CD4-positive, alpha-beta T cell treated with Interleukin-6 for 4 hours (primary cell): ENCODE measurements at places on chromosomes 2 and 18.

DNA sequence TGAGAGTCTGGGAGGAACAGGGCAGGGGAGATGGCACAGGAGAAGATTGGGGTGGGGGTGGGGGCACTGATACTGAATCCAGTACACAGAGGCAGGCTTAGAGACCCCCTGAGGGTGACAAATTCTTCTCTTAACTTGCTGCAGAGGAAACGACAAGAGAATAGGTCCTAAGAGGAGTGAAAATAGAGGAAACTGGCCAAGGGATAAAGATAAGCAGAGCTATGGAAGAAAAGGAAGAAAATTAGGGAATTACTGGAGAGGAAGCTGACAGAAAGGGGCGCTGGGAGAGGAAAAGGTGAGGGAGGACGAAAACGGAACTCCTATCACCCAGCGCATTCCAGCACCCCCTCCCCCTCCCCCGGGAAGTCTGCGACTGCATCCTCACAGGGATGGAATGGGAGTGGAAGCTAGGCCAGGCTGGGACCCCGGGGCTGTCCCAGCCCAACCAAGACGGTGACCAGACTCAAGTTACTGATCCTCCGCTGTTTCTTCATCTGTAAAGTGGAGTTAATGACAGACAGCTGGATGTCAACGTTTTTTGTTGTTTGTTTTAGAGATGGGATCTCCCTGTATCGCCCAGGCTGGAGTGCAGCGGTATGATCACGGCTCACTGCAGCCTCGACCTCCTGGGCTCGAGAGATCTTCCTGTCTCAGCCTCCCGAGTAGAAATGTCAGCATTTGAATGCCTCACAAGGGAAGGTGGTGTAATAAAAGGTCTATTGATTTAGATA lies 2.6 kb upstream of the EMX1 start:
- DNase-seq, result no peak

GRCh38 chr2:70094978-70095719 lies 7.9 kb downstream of the PCBP1 start:
- DNase-seq, result peak; percentile 69

- DNase-seq, result no peak
Measured at GRCh38 chr2:96484091-96484490, 21.1 kb downstream of the NEURL3 start.

DNA sequence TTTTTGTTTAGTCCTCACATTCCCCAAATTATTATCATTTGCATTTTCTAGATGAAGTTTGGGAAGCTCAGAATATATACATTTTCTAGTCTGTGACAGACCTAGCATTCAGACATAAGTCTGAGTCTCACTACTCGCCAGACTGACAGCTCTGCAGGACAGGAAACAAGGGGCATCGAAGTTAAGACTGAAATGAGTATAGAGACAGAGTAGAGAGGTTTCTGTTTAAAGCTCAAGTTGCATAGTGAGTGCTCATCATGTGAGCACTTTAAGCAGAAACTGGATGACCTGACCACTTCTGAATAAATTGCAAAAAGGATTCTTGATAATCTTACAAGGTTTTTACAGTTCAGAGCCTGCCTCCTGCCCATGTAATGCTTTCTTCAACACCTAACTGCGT lies 1.1 kb downstream of the HADHB start:
- no peak for DNase-seq

DNA sequence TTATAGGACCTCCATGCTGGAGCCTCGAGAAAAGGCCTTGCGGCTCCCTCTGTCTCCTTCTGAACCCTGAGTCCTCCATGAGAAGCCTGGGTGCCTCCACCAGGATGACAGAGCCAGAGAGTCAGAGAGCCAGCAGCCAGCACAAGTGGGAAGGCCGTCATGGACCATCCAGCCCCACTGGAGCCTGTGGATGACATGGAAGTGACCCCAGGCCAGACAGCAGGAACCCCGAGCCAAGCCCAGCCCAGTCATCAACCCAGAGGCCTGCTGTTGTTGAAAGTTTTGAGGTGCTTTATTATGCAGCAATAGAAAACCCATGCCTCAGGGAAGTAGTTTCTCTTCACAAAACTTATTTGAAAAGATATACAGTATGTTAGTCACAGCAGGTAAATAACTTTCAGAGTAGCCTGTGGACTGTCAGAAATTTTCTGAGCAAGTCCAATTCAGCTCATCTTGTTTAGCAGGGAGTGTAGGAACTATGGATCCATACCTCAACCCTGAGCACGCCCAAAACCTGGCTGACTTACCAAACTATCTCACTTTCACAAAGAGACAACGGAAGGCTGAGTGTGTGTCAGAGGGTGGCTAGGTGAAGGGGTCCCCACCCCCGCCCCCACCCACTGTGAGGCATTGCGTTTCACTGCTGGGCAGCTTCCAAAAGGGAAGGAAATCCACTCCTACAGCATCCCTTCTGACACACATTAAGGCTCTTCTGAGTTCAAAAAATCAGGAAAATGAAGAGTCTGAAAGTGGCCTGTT lies 79.9 kb upstream of the NDUFV2 start:
- no peak for DNase-seq

DNA sequence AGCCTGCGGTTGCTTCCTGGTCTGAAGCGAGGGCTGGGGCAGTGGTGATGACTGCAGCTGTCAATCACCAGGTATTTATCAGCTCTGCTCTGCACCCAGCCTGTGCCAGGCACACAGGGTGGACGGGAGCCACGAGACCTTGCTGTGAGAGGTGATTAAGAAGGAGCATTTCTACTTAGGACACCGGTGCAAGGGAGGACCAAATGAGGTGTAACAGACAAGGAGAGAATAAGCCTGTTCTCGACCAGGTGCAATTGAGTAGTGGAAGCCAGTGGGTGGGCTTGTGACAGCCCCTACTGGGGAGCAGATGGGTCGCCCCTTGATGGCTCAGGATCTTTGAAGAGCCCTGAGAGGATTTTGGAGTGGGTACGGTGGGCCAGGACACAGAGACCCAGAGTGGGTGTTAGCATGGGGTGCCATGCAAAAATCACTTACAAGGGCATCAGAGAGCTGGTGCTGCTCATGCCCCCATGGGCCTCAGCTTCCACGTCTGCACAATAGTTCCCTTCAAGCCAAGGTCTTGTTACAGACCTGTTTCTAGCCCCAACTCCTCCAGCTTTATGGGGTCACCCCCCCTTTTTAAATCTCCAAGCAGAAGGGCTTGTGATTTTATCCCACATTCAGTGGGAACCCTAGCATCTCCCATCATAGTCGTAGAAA lies 24.6 kb downstream of the GPR55 start:
- no peak for DNase-seq
